Stimulated activated CD8-positive, alpha-beta memory T cell treated with anti-CD3 and anti-CD28 coated beads, Interleukin-15, amount 100 ng/mL, for 24 hours (primary cell): ENCODE measurements at places on chromosomes 7 and 10.

DNA sequence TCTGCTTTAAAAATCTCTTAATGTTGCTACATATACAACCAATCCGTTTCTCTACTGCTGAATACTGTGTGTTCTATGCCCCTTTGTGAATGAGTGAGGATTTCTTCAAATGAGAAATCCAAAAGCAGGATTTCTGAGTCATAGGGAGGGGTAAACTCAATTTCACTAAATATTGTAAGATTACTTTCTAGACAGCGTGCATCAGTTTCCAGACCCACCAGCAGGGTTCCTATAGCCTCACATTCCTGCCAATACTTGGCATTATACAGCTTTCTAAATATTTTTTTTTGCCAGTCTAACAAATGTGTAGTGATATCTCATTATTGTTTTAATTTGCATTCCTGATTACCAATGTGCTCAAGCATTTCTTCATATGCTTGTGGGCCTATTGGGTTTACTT, 35.5 kb downstream of the GPR158 start:
- DNase-seq, result no peak

GRCh38 chr7:132793474-132793873, 217.2 kb upstream of the PLXNA4 start:
- no peak for DNase-seq

- no peak for DNase-seq
Observed at GRCh38 chr7:2808891-2809665, 35.0 kb downstream of the GNA12 start.

DNA sequence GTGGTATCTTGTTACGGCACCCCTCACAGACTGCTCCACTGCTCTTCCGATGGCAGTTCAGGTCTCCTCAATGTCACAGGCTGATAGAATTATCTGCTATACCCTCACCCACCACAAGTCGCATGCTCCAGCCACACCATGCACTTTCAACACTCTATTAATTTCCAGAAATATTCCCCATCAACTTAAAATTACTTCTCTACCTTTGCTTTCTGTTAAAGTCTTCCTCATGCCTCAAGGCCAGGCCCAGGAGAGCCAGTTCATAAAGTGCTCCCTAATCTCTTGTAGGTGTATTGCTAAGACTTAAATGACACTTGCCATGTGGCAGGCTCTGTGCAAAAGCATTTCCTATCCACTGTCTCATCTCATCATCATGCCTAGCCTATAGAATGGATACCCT, 105.9 kb upstream of the ARID5B start:
- no peak for DNase-seq

DNA sequence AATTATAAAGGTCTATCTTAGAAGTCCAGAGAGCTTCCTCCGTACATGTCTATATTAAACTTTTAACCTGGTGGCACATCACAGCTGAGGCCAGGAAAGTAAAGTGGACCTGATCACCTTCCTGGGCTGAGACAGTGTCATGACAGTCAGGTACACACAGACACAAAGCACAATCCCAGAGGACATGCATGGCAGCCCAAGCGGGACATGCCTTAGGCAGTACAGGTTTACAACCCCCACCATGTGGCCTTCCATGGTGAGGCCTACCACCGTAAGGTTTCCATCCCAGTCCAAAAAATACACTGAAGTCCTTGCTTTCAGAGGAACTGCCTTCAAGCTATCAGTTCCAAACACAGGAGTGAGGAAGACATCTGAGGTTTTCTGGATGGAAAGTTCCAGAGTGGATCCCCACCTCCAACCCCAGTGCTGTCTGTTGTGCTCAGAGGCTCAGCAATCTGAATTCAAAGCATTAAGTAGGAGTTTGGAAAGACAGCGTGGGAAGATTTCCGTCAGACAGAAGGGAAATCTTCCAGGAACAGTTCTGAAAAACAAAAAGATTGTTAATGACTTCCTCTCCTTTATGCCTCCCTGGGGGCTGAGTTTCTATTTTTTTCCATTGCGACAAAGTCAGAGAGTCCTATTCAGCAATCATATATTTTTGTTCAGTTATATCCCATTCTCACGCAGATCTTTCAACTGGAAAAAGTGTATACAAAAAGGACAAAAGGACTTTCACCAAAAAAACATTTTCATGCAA, 20.1 kb downstream of the IFIT3 start:
- DNase-seq, result no peak

DNA sequence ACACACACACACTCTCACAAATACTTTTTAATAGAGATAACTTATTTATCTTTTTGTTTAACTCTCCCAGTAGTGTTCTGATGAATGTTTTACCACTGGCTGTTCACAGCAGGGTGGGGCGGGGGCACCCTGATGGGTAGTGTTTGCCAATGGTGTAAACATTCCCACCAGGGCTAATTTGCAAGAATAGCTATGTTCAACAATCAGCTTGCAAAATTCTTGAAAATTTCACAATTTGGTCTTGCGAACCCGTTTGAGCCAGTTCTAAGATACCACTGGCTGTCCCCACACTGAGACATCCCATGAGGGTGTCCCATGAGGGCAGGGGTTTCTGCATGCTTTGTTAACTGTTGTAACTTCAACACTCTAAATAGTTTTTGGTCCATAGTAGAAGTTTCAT, 348.5 kb downstream of the CXCL12 start:
- DNase-seq, result no peak

DNA sequence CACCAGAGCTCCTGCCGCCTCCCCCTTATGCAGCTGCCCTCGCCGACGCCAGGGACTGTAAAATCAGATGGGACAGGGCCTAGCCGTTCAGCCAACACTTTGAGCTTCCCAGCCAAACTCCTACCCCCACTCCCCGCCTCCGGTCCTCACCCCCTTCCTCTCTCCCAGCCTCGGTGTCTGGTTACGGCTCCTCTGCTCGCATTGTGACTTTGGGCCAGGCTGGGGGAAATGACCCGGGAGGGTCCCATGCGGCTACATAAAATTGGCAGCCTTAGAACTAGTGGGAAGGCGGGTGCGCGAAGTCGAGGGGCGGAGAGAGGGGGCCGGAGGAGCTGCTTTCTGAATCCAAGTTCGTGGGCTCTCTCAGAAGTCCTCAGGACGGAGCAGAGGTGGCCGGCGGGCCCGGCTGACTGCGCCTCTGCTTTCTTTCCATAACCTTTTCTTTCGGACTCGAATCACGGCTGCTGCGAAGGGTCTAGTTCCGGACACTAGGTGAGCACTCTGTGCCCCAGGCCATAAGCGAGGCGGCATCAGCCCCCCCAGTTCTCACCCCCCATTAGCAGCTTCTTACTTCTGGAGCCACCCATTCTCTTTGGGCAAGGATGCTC, at the start of gene KAZALD1:
Gene KAZALD1 (plus strand): TSS at position 366 of the 608 bp plus-strand sequence. CDS start 604 bp downstream, outside the sequence.
- no peak for DNase-seq

GRCh38 chr7:141409801-141410329, 141.3 kb upstream of the AGK start:
- no peak for DNase-seq

DNA sequence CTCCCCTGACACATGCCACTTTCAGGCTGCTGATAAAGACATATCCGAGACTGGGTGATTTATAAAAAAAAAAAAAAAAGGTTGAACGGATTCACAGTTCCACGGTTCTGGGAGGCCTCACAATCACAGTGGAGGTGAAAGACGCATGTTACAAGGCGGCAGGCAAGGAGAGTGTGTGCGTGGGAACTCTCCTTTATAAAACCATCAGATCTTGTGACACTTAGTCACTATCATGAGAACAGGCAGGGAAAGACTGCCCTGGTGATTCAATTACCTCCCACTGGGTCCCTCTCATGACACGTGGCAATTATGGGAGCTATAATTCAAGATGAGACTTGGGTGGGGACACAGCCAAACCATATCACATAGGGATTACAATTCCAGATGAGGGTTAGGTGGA, 181.5 kb downstream of the TCERG1L start:
- DNase-seq, result no peak

DNA sequence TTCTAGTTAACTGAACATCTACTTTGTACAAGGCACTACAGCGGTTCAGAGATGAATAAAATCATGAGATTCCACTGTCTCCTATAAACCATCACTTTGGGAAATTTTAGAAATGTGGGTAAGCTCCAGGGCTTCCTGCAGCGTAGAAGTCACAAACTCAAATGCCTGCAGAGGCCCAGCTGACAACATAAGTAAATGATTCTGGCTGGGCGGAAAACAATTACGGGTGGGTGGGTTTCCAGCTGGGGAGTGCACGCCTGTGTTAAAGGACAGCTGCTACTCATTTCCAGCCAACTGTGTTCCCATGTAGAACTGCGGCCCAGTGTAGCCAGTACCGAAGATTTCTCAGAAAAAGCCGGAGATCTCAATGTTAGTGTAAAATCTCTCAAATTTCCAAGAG, 69.5 kb upstream of the ATRNL1 start:
- no peak for DNase-seq

GRCh38 chr10:119608316-119609155, 11.8 kb upstream of the TIAL1 start:
- no peak for DNase-seq

DNA sequence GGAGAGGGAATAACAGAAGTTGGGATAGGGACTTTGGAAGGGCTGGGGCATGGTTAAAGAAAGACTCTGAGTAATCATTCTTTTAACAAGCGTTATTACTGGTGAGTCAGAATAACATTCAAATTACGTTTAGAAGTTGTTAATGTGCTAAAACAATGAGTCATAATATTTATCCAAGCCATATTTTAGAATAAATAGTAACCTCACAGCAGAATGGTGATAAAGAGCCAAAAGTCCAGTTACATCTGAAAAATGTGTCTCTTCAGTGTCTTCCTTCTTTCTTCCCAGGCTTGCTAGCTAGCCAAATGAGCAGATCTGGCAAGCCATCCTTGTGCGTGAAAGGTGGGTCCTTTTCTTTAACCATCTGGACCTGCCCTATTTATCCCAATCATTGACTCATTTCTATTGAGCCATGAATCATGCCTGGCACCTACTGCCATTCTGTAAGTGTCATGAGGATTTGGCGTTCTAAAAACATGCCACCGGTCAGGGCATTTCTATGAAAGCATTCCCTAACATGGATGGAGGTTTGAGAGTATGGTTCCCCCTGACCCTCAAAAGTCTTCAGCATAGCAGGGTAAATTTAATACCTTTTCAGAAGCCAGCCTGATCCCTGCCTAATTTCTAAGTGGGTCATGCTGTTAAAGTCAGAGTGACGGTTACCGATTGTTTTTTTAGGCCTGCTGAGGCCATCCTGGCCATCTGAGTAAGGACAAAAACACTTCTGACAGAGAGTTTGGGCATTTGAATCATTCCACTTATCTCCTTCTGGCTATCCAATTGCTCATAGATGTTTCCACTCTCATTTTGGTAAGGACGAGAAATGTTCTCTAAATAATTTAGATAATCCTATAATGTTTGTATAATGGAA, 26.9 kb downstream of the MYPN start:
- no peak for DNase-seq

GRCh38 chr7:44348300-44348699, 22.9 kb upstream of the CAMK2B start:
- no peak for DNase-seq

GRCh38 chr10:33524966-33525365, 190.5 kb upstream of the NRP1 start:
- no peak for DNase-seq

GRCh38 chr10:132139526-132139925, 47.2 kb upstream of the DPYSL4 start:
- no peak for DNase-seq

GRCh38 chr10:35409094-35409582, 72.8 kb downstream of the CCNY start:
- DNase-seq, result no peak

DNA sequence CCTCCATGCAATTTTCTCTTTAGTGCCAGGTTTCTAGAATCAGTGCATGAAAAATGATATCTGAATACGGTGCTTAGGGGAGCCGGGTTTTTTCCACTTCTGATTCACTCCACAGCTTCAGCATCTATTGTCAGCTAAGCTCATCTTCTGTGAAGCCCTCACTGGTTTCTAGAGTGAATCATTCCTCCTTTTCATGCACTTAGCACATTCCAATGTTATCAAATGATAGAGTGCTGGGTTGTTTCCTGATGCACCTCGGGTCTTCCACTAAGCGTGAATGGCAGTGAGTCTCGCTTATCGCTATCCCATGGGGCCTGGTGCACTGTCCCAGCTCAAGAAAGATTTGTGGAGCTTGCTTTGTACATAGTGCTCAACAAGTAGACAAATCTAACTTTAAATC, 170.9 kb upstream of the RHEB start:
- DNase-seq, result no peak

DNA sequence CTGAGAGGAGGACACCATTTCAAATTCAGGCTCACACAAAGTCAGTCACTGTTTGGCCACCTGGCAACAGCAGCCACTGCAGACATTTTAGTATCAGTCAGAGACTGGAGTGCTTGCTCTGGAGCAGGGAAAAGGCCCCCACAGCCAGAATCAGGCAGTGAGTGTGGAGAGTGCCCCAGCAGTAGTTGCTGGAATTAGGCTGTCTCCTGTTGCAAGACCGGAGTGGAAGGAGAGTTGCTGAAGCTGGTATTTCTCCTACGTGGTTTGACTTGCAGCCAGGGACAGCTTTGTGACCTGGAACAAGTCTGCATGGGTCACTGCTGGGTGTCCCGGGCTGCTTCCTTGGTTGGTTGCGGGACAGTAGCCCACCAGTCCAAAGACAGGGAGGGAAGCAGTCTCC, 78.4 kb upstream of the TMEM168 start:
- DNase-seq, result no peak

DNA sequence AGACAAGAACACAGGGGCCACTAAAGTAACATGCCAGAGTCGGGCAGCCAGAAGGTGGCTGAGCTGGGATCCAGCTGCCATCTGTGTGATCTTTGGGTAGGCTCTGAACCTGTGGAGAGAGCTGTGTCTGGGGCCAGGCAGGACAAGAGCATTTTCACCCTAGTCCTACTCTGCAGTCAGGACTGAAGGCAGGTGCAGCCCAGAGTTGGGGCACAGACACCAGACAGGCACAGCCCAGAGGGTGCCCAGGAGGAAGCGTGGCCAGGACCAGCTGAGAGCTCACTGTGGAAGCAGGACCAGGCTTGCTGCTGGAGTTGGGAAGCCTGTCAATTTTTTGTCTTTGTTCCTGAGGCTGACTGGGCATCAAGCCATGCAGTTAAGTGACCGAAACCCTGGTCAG, 113.6 kb downstream of the ADCY1 start:
- no peak for DNase-seq

DNA sequence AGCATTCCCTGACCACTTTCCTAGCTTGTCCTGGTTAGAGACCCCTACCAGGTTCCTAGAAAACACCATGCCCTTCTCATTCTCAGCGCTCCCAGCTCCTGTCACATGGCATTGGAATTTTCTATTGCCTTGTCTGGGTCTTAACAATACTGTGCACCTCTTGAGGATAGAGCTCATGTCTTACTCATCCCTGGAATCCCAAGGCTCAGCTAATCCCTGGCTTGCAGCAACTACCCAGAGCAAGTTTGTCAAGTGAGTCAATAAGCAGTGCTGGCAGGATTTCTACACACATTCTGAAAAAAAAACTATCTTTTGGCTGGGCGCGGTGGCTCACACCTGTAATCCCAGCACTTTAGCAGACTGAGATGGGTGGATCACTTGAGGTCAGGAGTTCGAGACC, 11.7 kb upstream of the PRDX3 start:
- DNase-seq, result no peak

GRCh38 chr7:95470452-95470851, 15.3 kb upstream of the ASB4 start:
- DNase-seq, result no peak
